ENCODE measurements at places on chromosomes 6 and 20.

- no peak for DNase-seq
Measured at GRCh38 chr6:130834482-130835251, 7.5 kb downstream of the SMLR1 start.

DNA sequence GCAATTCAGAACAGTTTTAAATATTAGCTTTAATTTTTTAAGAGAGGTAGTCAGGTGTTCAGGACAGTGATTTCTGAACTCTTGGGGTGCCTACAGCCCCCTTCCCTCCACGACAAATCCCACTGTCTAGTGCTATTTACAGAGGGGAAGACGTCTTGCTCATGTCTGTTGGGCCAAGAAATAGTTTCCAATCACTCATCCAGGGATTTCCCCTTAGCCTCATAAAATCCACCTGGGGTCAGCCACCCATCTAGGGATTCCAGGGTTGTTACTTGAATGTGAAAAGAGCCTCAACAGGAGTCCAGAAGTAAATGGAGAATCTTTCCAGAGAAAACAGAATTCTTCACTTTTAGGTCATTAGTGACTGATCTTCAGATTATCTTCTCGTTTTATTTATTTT is 37.0 kb downstream of the BICRAL start:
- DNase-seq = no peak

DNA sequence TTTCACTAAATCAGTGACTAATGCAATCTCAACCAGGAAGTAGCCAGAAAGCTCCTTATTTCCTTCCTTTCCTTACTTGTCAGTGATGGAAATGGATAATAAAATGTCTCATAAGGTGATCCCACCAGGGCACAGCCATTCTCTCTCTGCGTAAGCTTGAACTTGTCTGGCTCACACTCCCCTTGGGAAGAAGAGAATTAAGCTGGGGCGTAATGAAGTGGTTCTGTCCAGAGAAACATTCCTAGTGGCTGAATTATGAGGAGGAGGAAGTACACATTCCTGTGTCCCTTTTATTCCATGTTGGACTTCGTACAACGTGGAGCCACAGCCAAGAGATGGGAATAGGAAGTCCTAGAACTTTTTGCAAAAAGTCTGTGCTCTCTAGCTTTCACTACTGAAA is 93.7 kb downstream of the MTHFD1L start:
- no peak for DNase-seq

DNA sequence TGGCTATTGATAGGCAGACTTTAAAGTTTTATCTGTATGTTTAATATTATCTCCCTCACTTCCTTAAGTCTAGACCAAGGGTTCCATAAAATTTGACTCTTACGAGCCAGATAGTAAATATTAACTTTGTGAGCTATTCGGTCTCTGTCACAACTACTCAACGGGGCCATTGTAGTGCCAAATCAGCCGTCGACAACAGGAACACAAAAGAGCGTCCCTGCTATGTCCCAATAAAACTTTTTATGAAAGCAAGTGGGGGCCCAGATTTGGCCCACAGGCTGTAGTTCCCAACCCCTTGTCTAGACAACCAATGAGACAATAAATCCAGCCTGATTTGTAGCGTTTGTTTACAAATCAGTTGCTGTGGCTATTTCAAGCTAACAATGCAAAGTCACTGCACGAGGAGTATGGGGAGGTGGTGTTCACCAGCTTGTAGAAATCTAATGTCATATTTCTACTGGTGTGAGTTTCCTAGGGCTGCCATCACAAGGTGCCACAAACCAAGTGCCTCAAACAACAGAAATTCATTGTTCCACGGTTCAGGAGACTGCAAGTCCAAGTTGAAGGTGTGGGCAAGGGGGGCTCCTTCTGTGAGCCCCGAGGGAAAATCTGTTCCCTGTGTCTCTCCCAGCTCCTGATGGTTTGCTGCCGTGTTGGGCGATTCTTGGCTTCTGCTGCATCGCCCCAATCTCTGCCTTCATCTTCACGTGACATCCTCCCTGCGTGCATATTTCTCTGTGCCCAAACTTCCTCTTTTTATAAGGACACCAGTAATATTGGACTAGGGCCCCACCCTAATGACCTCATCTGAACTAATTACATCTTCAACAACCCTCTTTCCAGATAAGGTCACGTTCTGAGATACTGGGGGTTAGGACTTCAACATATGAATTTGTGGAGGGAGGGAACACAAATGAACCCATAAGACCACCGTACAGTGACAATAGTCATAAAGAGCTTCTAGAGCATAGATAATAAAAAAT is 356.0 kb upstream of the JARID2 start:
- DNase-seq = no peak

DNA sequence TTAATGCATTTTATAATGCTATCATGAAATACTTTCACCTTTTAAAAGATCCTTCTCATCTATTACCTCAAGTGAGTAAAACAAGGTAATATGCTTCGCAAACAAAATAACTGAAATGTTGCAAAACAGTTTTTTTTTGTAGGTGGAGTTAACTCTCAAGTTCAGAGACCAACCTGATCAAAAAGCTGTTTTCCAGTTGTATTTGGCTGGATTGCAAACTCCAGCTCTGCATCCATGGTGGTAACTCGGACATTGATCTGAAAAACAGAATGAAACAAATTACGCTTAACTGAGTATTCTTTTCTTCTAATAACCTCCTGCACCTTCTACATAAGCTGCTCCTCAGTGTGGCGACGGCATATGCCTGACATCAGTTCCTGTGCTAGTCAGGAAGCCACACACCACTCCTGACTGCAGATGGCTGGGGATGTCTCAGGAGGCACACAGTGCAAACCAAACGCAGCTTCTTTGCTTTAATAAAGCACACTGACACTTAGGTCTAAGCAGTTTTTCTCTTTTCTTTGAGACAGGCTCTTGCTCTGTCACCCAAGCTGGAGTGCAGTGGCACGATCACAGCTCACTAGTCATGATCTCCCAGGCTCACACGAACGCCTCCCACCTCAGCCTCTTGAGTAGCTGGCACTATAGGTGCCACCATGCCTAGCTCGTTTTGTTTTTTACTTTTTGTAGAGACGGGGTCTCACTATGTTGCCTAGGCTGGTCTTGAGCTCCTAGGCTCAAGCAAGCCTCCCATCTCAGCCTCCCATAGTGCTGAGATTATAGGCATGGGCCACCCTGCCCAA is 29.9 kb downstream of the EZR start:
- no peak for DNase-seq

- no peak for DNase-seq
Measured at GRCh38 chr6:86856379-86856778, 80.9 kb upstream of the HTR1E start.

GRCh38 chr6:142958343-142958742 is 13.4 kb upstream of the HIVEP2 start:
- DNase-seq = no peak

DNA sequence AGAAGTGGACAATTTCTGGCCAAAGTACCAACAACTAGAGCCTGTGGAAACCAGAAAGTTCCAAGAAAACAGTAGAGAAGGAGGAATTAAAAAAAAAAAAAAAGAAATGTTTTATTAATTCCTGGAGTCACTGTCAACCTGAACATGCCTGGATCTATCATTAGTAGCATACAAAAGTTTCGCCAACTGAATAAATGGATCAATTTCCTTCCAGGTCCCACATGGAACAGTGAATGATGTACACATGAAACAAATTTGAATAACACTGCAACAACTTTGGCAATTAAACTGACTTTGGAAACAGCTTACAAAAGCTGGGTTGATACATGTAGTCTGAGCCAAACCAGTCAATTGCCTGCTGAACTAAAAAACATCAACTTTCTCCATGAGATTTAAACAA is 90.0 kb upstream of the HMGCLL1 start:
- DNase-seq = no peak

DNA sequence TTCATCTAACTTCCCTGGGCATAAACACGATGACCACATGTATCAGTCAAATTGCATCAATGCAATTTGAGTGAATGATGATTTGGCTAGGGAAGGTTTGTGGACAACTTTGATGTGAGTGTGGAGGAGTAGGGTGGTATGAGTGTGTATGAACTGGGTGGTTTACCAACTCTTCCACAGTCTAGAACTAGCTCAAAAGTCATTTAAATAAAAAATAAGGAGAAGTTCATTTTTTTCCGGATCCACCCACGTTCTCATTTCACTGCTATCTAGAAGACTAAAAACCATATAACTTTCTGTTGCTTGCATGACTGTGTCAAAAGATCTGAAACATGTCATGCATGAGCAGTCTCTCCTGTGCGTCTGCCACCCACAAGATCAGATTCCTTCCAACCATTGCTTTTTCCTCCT is 23.6 kb downstream of the SLC35D3 start:
- DNase-seq = no peak

GRCh38 chr6:112927641-112928320 is 580.7 kb downstream of the RFPL4B start:
- DNase-seq = no peak

DNA sequence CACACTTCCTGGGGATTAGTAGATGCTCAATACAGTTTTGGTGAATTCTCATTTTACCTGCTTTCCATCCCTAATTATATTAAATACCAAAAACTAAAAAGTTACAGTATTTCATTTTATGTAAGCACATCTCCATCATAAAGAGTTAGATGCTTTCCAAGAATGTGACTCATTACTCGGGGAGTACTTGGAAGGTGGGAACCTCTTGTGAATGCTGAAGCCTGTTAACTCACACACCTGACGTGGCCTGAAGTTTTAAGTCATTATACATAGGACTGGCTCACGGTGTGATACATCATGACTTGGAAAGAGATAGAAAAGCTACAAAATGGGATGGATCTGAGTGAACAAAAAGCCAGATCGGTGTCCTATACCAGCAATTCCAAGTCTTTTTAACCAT is 2.2 kb upstream of the OSER1 start:
- no peak for DNase-seq

- no peak for DNase-seq
Measured at GRCh38 chr6:101458336-101458735, 64.8 kb downstream of the GRIK2 start.

GRCh38 chr20:23745247-23745646 is 5.5 kb downstream of the CST1 start:
- no peak for DNase-seq

DNA sequence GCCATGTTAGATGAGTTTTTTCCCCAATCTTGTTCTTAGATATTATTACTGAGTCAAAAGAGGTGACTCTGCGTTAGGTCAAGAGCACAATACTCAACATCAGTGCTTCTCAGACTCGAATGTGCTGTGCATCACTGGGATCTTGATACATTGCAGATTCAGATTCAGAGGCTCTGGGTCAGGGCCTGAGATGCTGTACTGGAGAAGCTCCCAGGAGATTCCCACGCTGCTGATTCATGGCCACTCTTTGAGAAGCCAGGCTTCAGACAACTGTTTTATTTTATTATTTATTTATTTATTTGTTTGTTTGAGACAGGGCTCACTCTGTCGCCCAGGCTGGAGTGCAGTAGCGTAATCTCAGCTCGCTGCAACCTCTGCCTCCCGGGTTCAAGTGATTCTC is 41.4 kb upstream of the ARID1B start:
- no peak for DNase-seq

DNA sequence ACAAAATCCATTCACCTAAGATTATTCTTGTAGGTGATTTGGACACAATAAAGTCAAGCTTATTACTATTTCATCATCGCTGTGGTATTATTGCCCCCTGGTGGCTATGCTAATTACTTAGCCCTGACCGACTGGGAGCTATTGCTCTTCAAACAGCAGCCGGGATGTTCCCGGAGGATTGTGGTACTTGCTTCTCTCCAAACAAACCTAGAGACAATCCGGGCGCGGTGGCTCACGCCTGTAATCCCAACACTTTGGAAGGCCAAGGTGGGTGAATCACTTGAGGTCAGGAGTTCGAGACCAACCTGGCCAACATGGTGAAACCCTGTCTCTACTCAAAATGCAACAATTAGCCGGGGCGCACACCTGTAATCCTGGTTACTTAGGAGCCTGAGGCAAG is 15.4 kb upstream of the STMND1 start:
- no peak for DNase-seq

GRCh38 chr6:52407467-52407866 is 12.7 kb upstream of the EFHC1 start:
- no peak for DNase-seq

GRCh38 chr6:30615958-30616810 is 859 bp downstream of the PPP1R10 start:
- DNase-seq = no peak

DNA sequence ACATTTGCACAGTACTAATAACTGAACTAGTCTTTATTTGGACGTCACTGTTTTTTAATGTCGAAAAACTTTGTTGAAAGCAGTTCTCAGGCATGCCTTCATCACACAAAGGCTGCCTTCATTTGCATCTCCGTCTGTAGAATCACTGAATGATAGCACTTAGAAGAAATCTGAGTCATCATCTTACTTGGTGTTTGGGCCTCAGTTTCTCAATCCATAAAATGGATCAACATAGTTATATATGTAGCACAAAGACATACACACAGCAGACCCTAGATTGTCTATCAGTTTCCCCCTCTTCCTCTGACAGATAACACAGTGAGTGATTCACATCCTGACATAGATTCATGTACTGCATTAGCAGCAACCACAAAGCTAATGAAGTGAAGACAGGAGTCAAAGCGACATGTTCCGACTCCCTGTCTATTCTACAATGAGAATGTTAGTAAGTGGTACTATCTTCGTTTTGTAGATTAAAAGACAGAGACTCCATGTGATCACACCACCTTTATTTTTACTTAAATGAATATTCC is 80.4 kb upstream of the PDE10A start:
- DNase-seq = no peak

GRCh38 chr20:62631336-62632308 is 10.7 kb upstream of the SLCO4A1 start:
- DNase-seq = no peak

GRCh38 chr6:38215225-38215624 is 395.7 kb downstream of the ZFAND3 start:
- no peak for DNase-seq

DNA sequence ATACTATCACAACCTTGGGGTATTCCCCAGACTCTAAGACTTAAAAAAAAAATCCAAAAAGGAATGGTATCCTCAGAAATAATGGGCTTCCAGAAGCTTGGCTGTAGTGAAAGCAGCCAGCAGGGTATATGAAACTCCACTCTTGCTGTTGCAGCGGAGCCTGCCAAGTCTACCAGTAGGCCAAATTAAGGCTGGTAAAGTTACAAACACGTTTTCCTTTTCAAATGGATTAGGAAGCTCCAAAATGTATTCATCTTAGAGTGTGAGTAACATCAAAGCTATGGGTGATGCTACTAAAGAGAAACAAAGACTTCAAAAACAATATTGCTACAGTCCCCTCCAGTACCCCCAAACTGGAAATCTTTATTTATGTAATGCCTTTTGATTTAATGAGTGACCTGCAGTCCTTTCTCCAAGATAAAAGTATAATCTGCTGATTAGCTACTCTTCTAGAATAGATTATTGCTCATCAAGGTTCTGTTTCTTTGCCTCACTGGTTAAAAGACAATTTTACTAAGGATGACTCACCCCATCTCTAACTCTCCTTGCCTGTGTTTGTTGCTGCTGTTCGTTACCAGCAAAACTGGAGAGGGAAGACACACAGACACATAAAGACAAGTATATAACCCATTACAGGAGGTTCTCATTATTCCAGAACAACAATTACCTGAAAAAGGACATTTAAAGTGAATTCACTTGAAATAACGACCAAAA is 84.9 kb downstream of the BTBD9 start:
- no peak for DNase-seq

GRCh38 chr20:43691928-43692524 is 25.1 kb downstream of the MYBL2 start:
- no peak for DNase-seq

Data from left renal pelvis (tissue), 4 donors.